ENCODE measurements at places on chromosomes 1 and 21.

- DNase-seq: no peak
Observed at GRCh38 chr1:32897082-32898049, 3.8 kb downstream of the TMEM54 start.

GRCh38 chr21:32315511-32316281 is 17.0 kb downstream of the MRAP start:
- DNase-seq: no peak

GRCh38 chr21:28066596-28067387 is 925.9 kb downstream of the LTN1 start:
- no peak for DNase-seq

DNA sequence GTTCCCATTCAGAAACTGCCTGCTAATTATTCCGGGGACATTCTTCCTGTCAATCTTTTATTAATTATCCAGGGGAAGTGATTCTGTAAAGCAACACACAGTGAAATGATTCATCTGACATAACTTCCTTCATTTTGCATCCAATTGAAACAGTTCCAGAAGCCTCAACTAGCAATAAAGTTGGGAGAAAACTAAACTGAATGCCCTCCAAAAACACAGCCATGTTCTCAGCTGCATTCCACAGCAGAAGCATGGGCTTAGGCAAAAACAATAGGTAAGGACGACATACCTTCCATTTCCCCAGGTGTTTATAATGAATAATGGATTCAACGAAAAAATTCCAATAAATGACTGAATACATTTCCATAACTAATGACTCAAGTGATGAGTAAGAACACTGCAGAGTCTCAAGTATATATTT is 36.9 kb upstream of the TARBP1 start:
- peak; percentile 33 for DNase-seq

DNA sequence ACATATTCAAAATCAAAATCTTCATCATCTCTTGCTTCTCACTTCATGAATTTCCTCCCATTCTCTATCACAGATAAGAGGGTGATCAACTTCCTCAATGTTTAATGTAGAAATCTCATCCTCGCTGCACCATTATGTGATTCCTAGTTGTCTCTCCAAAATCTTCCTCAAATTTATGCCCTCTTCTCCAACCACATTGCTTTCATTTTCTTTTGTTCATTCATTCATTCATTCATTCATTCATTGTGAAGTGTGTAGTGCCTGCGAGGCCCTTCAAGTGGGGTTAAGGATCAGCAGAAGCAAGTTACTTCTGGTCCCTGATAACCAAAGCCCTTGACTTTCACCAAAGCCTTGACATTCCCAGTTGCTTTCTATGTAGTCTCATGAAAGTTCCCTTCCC is 33.5 kb upstream of the HIVEP3 start:
- DNase-seq: no peak

GRCh38 chr1:109158433-109158832 is 44.5 kb downstream of the ELAPOR1 start:
- DNase-seq: no peak

- DNase-seq: no peak
Observed at GRCh38 chr1:176765608-176766007, 302.6 kb downstream of the PAPPA2 start.

- no peak for DNase-seq
Observed at GRCh38 chr21:42706765-42707164, 53.3 kb downstream of the PDE9A start.

GRCh38 chr1:19505693-19506457 is 20.5 kb upstream of the CAPZB start:
- no peak for DNase-seq

DNA sequence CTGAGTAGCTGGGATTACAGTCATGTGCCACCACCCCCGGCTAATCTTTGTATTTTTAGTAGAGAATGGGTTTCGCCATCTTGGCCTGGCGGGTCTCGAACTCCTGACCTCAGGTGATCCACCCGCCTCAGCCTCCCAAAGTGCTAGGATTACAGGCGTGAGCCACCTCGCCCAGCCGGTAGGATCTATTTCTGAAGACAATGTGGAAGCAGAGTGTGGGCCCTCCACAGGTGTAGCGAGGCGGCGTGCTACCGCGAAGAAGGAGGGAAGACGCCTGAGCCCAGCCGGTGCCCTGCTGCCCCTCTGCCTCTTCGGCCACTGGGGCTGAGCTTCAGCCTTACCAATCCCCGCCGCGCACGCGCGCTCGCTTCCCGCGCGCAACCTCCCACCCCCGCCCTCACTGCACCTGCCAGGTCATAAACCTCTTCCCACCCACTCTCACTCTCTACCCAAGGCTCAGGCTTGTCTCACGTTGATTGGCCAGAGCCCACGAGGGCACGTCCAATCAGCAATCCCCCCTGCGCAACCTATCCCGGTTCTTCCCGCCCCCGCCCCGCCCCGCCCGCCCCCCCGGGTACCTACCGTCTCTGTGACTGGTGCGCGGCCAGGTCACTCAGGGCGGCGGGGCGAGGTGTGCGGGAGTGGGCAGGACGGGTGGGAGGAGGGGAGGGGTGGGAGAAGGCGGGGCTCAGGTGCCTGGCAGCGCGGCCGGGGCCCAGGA is 409 bp upstream of the HOOK1 start:
- DNase-seq: peak; percentile 98

GRCh38 chr1:168714012-168714411 is 15.0 kb downstream of the DPT start:
- DNase-seq: no peak

DNA sequence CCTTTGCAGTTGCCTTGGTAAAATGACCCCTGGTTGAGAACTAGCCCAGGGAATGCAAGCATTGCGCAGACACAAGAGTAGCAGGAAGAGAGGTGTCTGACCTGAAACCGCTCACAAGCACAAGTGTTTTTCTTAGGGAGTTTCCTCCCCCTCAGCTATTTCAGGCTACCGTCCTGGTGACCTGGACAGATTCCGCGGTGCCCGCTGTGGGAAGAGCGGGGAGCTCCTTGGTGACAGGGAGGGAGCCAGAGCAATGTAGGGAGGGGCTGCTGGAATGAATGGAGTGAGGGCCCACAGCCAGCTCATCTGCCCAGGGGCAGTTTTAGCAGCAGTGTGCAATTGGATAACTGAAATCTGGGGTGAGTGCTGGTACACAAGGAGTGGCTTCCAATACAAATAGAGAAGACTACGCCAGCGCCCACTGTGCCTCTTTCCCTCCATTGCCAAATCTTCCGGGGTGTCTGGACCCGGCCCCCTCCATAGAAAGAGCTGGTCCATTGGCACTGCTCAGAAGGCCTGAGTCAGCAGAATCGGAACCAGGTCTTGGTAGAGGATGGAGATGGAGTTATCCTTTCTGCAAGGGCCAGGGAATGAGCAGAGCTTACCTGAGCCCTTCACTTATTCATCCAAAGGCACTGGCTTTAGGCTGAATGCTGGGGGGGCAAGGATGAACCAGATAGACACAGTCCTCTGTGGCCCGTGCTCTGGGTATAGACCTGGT is 82.8 kb downstream of the TRABD2B start:
- no peak for DNase-seq

GRCh38 chr1:236654957-236655356 is 31.3 kb upstream of the ACTN2 start:
- DNase-seq: no peak

DNA sequence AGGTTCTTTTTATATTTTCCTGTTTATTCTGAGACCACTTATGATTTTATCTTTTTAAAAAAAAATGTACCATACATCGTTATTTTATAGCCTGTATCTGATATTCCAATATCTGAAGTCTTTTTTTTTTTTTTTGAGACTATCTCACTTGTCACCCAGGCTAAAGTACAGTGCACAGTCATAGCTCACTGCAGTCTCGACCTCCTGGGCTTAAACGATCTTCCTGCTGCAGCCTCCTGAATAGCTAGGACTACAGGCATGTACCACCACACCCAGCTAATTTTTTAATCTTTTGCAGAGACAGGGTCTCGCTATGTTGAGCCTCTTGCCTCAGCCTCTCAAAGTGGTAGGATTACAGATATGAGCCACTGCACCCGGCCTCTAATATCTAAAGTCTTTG is 25.1 kb downstream of the BCAR3 start:
- no peak for DNase-seq

- DNase-seq: no peak
Observed at GRCh38 chr1:54975356-54976108, 4.9 kb upstream of the TMEM61 start.

DNA sequence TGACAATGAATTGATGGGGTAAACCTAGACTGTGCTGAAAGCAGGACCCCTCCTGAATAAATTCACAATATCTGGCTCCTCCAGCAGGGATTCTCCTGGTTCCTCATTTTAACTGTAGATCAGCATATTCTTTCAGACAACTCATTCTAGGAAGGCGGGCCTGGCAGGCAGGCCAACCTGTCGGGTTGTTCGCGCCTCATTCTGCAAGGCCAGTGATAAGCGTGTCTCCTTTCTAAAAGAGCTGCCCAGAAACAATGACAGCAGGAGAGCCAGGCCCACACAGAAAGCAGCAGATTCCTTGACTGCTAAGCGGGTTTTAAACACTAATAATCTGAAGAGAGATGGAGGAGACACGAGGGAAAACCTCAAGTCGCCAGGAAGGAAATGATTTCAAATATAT is 70.0 kb downstream of the NTPCR start:
- no peak for DNase-seq

DNA sequence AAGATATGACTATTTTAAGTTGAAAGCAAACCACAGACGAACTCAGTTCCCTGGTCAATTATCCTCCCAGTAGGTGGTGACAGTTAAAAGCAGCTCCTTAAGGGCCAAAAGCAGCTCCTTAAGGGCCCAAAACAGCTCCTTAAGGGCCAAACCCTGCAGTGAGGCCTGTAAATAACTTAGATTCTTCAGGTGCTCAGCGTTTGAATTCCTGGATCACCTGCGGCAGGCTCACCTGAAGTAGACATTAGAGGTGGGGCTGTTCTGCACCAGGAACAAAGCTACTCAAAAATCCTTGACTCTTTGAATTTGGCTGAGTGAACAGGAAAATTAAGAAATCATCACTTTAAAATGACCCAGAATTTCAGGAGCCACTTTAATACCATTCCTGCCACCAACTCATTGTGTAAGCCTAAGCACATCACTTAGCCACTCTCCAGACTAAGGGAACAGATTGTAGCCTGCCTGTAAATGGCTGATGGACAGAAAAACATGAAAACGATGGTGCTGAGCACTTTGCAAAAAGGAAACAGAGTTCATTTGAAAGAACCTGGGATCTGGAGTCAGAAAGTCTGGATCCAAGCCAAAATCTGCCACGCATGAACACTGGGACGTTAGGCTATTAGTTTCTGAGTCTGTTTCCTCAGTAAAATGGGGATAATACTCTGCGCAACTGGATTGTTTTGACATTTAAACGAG is 126.9 kb downstream of the LRIG2 start:
- DNase-seq: no peak

DNA sequence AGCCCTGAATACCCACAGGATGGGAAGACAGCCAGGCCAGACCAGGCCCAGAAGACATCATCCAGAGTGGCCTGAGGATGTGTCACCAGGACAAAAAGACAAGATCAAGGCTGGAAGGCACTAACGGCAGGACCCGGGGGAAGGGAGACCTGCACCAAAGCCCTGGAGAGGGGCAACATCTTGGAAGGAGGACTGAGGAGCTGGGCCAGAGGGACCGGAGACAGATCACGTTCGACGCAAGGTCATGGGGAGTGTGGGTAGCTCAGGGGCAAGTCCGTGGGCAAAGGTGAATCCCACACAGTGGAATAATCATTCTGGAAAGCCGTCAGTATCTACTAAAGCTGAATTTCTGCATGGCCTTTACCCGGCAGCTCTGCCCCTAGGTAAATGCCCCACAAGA is 478.6 kb downstream of the MATN1 start:
- no peak for DNase-seq

GRCh38 chr1:57963581-57963980 is 539.7 kb upstream of the DAB1 start:
- DNase-seq: no peak

- no peak for DNase-seq
Observed at GRCh38 chr1:161985301-161985822, 38.3 kb downstream of the OLFML2B start.

DNA sequence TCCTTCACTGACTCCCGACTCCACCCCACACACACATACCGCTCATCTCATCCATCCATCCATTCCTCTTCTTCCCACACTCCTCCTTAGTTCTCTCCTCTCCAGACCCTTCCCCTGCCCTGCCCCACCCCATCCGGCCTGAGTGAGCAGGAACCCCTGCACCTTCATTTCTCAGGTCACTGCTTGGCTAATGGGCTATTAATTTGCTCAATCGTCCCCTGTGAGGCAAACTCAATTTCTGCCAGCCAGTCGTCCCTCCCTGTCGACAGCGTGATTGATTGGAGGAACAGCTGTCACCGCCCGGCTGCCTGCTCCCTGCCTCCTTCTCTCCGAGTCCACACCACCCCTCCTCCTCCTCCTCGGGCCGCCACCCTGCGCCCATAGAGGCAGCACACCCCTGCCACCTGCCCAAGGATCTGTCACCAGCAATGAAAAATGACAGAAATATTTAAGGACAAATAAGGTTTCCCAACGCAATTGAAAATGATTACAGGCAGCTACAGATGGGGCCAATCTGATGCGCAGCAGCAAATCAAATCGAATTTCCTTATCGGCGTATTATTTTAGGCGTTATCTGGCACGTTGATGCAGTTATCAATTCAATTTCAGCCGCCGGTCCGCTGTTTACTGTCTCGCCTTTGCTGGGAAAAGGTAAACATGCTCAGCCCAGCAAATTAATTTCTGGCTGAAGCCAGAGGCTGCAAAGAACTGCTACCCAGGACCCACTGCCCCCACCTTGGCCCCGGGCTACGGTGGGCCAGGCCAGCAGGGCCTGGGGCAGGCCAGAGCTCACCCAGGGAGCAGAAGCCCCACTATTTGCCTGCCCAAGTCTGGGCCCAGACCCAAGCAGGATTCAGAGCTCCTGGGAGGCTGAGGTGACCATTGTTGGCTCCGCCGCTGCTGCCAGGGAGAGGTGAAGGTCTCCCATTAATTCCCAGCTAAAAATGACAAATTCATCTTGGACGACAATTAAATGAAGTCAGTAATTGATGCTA is 71.3 kb downstream of the TMEM53 start:
- DNase-seq: no peak

- DNase-seq: no peak
Observed at GRCh38 chr21:41338455-41338854, 21.9 kb downstream of the FAM3B start.

GRCh38 chr1:154502066-154502743 is at the start of the genes SHE and TDRD10:
Gene SHE (minus strand): TSS chr1:154502412. CDS start chr1:154502026, 386 bp downstream.
Gene TDRD10 (plus strand): TSS chr1:154502219. CDS start chr1:154506904, 4,685 bp downstream.
- DNase-seq: no peak

- DNase-seq: peak; percentile 2
Observed at GRCh38 chr1:157880621-157881020, 39.0 kb upstream of the CD5L start.

DNA sequence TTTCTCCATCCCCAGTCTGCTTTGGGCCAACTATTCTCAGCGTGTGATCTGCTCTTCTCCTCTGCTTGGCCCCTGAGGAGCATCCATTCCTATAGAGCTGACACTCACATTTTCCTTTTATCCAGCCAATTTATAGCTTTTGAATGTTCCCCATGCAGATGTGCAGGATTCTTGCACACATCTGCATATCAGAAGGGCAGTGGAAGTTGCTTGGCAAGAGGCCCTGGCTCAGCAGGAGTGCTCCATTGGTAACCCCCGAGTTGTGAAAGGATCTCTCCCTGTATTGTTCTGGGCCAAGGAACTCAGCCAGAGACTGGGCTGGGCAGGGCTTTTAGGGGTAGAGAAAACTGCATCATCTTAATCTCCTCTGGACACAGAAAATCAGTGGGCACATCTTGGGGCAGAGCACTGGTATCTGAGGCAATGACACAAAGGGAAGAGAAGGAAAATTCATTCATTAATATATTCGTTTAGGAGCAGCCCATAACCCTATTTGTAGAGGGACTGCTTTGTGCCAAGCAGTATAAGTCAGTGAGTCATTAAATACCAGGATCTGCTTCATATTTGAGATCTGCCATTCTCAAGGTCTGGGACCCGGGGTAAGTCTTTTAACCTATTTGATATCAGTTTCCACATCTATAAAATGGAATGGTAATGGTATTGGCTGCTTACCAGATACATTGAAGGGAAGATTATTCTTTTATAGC is 31.0 kb upstream of the BEND5 start:
- DNase-seq: no peak
